Right forelimb (tissue), 1 donor: ENCODE measurements at places on chromosomes 7 and 10.
A peak's percentile ranks its signal among the peaks of the same experiment; 100 is the strongest.

- DNase-seq = no peak
Measured at GRCh38 chr7:132076301-132077035, 499.8 kb downstream of the PLXNA4 start.

DNA sequence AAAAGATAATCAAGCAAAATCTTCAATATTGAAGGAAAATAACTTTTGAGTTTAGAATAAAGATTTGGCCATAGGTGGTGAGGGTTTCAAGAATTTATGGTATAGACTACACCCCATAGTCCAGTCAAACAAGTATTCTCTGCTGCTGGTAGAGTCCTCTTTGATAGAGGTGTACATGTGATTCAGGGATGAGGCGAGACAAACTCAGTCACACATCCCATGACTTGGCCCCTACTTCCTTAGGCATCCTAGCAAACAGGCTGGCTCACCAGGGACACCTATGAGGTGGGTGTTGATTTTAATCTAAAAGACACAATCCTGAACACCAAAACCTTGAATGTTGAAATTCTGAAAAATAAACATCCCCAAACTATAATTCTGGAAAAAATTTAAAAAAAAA, 78.1 kb upstream of the SLC25A13 start:
- no peak for DNase-seq

DNA sequence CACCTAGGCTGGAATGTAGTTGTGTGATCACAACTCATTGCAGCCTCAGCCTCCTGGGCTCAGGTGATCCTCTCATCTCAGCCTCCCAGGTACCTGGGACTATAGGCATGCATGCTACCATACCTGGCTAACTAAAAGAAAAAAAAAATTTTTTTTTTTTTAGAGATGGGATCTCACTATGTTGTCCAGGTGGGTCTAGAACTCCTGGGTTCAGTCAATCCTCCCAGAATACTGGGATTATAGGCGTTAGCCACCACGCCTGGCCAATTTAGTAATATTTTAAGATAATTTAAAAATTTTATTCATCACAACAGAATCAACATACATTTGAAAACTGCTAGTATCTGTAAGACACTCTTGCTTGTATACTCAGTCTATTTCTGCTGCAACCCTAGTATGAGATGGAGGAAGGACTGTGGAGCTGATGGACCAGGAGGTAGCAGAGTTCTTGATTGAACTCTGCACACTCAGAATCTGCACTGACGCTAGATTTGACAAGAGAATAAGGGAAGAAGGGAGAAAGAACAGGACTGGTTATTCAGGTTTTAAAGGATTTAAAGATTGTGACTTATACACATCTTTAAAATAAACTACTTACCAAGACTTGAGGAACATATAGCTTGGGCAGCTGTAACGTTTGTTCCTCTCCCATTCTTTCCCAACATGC, 57.6 kb downstream of the VCL start:
- DNase-seq = no peak

GRCh38 chr10:131692176-131692575, 208.6 kb upstream of the PPP2R2D start:
- DNase-seq = peak; percentile 35

GRCh38 chr7:157566631-157567006, 229.8 kb downstream of the DNAJB6 start:
- DNase-seq = no peak

DNA sequence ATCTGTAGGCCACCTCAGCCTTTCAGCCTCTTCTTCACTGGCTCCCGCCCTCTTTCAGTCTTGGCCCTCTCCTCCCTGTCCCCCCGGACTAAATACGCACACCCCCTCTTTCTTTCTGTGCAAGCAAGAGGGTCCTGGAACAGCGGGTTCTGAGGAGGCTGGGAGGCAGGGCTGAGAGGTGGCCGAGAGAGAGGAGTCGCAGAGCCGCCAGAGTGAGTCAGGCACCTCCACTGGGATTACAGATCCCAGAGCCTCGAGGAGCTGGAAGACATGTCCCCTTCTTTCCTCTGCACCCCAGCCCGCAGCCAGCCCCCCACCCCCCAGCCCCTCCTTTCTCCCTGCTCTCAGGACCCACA, 182 bp downstream of the CCDC136 start:
- no peak for DNase-seq

GRCh38 chr7:39133088-39133487, 155.4 kb downstream of the POU6F2 start:
- no peak for DNase-seq

DNA sequence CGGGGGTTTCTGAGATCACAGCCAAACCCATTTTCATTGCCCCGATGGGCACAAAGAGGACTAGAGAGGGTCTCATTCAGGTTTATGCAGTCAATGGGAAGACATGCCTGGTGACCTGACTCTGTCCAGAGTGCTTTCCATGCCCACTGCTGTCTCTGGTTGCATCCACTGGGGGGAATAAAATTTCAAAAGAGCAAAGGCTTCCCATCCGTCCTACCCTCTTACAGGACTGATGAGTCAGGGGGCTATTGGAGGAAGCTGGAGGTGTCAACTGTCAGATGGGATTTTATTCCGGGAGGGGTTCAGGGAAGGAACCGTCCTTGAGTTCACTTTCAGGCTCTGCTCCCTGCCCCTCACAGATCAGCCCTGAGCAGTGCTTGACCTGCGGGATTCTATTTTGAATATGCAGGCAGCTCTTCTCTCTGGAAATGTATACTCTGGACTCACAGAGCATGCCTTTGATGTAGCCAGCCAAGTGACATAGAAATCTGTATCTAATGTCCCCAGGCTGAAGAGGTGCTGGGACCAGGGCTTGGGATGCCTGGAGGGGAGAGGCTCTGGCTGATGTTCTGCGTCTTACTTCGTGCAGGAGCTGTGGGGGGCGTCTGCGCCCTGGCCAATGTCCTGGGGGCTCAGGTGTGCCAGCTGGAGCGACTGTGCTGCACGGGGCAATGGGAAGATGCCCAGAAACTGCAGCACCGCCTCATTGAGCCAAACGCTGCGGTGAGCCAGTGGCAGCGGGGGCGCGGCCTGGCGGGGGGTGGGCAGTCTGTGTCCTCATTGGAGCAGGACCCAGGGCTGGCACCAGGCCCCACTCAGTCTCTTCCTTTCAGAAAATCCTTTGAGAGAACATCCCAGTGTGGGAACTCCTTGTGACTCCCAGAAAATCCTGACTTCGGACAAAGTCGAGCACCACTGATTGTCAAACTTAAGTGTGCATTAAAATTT, 12.0 kb downstream of the C10orf62 start:
- DNase-seq = no peak

- no peak for DNase-seq
Measured at GRCh38 chr7:106767498-106768323, 97.4 kb upstream of the PIK3CG start.
